ENCODE measurements at places on chromosomes 4 and X. TPM values are rescaled to one million over a fixed set of nuclear protein-coding genes. Genes with fewer than 3 reads are reported as not detected.

DNA sequence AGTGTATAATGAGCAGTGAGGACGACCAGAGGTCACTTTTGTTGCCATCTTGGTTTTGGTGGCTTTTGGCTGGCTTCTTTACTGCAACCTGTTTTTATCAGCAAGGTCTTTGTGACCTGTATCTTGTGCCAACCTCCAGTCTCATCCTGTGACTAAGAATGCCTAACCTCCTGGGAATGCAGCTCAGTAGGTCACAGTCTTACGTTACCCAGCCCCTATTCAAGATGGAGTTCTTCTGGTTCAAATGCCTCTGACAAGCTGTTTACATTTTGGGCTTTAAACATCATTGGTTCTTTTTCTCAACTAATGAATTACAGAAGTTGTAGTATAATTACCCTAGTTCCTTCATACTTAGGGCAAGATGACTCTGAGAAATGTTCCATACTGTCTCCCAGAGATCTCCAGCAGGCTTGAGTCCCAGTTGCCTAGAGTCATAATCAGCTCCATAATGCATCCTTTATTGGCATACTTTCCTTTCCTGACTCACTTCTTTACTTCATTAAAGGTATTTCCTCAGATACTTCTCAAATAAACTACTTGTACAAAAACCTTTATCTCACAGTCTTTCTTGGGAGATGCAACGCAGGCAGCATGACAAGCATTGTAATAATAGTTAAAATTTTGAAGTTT is 136.5 kb downstream of the KDM6A start:
- DNase-seq: no peak

GRCh38 chr4:138222046-138222445 is 20.1 kb downstream of the SLC7A11 start:
- DNase-seq: no peak

GRCh38 chr4:169802873-169803272 is 45.1 kb upstream of the HPF1 start:
- DNase-seq: no peak

DNA sequence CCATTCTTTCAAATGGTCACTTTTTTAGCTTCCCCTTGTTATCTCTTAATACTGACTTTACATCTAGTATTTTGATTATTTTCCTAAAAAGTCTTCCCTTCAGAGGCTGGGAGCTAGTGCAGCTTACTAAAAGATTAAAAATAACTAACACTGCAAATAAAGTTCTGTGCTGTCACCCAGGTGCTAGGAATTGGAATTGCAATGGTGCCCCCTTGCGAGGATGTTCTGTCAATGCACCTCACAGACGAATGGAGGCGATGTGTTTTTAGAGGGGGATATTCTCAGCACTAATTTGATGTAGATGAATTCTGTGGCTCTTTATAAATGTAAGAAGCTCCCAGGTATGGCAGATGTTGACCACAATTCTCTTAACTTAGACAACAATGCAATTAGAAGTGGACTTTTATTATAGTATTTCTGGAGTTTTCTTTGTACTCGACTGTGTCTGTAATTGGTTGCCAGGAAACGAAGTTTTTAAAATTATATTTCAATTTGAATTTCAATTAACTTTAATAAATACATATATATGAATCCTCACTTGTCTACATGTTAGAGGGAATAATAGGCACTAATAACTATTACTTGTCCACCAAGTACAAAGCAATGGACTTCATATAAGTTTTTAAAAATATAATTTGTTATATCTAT is 22.0 kb upstream of the SMIM31 start:
- DNase-seq: no peak

DNA sequence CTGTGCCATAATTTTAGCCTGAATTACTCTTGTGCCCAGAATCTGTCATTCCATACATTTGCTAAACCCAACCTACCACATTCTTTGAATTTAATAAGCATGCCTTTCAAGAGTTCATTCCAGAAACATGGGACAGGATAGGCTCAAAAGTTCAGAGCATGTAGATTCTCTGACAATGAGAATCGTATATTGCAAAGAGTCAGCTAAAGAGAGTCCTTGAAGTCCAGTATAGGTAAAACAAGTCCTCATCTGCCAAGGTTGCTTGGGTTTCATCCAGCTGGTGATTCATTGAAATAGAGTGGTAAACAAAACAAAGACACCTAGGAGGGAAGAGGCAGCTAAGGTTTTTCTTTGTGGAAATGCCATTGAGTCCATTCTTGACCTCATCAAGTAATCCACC is 249.3 kb upstream of the DIPK2B start:
- DNase-seq: no peak

DNA sequence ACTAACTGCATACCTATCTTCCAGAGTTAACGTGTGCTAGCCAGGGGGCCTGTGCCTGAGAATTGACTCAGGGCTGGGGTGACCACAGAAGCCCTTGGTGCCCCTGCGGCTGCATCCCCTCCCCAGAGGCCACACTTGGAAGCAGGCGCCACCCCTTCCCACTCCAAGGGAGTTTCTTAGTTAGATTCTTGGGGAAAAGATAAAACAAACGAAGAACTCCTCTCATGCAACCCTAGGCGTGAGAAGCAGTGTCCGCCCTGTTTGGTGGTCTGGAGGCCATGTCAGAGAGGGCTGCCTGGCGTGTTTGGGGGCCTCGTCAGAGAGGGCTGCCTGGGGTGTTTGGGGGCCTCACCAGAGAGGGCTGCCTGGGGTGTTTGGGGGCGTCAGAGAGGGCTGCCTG is 50.3 kb upstream of the HGFAC start:
- no peak for DNase-seq

DNA sequence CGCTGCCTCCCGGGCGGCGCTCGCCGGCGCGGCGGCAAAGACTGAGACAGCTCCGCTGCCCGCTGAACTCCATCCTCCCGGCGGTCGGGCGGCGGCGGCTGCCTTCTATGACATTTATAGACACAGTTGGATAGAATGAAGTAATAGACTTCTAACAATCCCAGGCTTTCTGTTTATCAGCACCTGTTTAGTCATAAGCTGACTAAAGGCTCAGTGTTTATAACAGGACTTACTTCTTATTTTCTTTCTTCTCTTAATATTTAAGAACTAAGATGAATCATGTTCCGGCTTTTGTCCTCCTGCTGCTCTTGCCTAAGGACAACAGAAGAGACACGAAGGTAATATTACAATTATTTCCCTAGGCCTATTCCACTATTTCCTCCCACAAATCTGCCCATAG is 3.9 kb downstream of the ARL13A start:
- no peak for DNase-seq

DNA sequence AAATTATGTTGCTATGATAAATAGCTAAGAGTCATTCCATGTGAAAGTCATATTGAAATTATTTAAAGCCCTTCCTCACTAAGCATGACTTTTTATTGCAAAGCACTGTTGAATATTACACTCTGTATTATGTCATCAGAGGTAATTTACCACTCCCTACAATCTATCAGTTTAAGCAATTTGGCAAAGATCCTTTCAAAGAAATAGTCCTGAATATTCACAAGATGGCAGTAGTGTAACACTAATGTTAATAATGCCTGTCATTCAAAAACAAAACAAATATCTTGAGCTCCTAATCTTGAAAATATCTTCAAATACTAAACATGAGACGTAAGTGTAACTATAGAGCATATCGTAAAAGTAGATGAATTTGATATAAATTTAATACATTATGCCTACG is 208.6 kb upstream of the TECRL start:
- no peak for DNase-seq

DNA sequence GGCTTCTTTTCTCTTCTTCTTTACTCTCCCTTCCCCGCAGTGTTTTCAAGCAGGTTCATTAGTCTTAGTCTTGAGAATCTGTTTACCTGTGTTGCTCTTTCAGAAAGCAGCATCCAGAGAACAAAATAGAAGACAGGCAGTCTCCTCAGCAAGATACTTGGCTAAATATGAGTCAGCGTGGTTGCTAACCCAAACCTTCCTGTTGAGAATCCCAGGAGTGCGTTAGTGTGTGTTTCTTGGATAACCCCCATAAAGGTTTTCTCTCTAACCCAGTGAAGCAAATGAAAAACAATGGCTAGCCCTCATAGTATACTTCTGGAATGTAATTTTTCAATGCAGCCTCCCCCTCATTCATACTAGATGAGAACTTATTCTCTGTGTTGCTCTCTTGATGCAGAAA is 41.1 kb downstream of the BMPR1B start:
- no peak for DNase-seq

GRCh38 chr4:138329506-138330070 is 87.4 kb upstream of the SLC7A11 start:
- no peak for DNase-seq

Gene ADH1C
- 8.2 TPM for total RNA-seq

Gene ATRX
- 88.8 TPM for total RNA-seq

Gene USP26
- total RNA-seq: not detected

Gene CHRNA9
- not detected for total RNA-seq

Gene NMU
- 0.83 TPM for total RNA-seq
